ENCODE measurements at places on chromosomes 7 and 10. TPM values are rescaled to one million over a fixed set of nuclear protein-coding genes. Genes with fewer than 3 reads are reported as not detected.

GRCh38 chr10:22252224-22252800 lies 34.5 kb upstream of the EBLN1 start:
- DNase-seq, result peak; percentile 79

DNA sequence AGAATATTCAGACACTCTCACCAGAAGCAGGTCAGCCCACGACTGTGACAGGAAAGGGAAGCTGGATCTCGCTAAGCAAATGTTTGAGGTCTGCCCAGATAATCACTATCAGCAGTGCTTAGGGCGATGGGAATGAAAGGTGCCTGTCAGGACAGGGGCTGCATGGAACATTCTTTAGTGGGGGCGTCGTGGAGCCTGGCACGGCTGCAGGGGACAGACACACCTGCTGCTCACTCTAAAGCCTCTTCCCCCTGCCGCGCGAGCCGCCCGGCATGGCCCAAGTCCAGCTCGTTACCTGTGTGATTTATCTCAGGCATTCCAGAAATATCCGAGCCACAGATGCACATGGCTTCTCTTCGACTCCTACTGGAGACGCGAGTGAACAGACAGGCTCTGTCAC lies 235.5 kb downstream of the GLRX3 start:
- DNase-seq, result no peak

- DNase-seq, result no peak
These were observed 393.4 kb upstream of the NFE2L3 start for GRCh38 chr7:25758559-25758958.

DNA sequence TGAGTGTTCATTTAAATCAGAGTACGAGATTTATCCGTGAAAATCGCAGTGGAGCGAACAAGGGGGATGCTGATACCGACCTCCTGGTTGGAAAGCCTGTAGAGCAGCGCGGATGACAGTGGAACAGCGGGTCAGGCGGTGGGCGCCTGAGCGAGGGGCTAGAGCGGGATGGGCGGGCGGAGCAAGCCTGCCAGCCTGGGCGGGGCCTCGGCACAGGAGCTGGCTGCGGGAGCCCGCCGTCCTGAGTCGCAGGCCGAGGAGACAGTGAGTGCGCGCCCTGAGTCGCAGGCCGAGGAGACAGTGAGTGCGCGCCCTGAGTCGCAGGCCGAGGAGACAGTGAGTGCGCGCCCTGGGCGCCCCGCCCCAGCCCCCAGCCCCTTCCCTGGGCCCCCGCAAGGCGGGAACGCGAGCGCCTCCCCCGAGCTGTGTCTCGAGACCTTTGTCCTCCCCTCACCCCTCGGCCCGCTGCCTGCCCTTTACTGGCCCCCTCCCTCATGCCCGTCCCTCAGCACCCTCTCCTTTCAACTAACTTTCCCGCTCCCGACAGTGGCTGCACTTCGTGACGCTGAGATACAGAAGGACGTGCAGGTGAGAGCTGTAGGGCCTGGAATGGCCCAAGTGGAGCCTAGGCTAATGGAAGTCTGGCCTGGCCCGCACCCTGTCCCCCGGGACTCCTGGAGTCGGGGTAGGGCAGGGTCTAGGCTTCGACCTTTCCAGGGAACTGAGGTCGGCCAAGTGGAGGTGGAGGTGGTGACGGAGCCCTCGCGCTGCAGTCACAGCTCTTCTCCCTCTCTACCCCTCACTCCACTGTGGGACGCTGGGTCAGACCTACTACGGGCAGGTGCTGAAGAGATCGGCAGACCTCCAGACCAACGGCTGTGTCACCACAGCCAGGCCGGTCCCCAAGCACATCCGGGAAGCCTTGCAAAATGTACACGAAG lies at the start of gene AS3MT:
AS3MT (plus strand) TSS at position 213 of the 941 bp plus-strand sequence; CDS start at position 336, 123 bp downstream.
- peak; percentile 54 for DNase-seq

GRCh38 chr10:86635402-86635801 lies 18.9 kb upstream of the OPN4 start:
- no peak for DNase-seq

DNA sequence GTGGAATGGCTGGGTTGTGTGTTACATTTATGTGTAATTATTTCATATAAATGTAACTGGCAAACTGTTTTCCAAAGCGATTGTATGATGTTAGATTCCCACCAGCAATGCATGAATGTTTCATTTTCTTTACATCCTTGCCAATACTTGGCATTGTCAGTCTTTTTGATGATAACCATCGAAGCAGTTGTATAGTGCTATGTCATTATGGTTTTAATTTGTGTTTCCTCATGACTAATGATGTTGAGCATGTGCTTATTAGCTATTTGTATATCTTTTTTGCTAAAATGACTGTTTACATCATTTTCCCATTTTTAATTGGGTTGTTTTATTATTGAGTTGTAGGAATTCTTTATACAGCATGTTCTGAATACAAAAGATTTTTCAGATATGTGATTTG lies 22.3 kb downstream of the AHCYL2 start:
- DNase-seq, result no peak

DNA sequence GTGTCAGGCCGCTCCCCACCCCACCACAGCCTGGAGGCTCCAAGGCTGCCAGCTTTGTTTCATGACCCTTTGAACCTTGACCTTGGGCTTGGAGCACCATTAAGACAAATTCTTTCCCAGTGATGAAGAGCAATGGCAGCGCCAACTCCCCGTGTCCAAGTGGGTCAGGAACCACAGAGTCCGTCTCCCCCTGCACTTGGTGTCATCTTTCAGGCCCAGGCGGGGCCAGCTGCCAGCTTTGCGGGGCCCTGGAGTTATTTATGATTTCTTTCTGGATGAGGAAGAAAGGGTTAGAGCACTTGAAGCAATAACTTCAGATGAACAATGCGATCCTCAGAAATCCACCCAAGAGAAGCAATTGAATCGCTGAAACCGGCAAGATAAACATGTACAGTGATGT lies 110.8 kb downstream of the MYL10 start:
- DNase-seq, result no peak

GRCh38 chr10:78684947-78685346 lies 383.8 kb upstream of the ZMIZ1 start:
- no peak for DNase-seq

DNA sequence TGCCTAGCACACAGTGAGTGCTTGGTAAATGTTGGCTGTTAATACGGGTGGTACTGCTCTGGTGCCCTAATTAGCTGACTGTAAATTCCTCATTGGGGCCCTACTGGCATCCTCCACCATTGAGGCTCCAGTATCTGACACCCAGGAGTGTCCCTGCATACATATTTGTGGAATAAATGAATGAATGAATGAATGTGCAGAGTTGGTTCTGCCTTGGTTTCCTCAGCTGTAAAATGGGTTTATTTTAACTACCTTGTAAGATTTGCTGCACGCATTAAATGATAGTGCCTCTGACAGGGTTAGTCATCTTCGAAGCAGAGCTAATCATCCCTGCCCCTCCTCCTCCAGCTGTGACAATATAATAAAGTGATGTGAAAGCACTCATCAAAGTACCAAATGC lies 45.8 kb downstream of the ALDH18A1 start:
- no peak for DNase-seq

- no peak for DNase-seq
These were observed 45.6 kb upstream of the PIP4K2A start for GRCh38 chr10:22760025-22760424.

DNA sequence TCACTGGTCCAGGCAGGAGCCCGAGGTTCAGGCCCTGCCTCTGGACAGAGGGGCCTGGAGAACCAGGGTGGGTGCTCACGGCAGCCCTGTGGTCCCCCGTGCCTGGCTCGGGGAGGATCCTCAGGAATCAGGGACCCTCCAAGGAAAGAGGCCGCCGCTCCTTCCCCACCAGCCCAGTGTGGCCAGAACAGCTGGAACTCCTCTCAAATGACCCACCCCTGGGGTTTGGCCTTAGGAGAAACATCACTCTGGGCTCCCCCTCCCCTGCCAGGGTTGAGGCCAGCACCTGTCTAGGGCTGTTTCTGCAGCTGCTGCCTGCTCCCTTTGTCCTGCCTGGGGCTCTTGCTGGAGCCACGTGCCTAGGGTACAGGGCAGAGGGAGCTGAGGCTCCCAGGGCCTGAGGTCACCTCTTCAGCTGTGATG lies 161.0 kb downstream of the RNF216 start:
- no peak for DNase-seq

- DNase-seq, result no peak
These were observed 205.0 kb downstream of the ABCA13 start for GRCh38 chr7:48376263-48376662.

DNA sequence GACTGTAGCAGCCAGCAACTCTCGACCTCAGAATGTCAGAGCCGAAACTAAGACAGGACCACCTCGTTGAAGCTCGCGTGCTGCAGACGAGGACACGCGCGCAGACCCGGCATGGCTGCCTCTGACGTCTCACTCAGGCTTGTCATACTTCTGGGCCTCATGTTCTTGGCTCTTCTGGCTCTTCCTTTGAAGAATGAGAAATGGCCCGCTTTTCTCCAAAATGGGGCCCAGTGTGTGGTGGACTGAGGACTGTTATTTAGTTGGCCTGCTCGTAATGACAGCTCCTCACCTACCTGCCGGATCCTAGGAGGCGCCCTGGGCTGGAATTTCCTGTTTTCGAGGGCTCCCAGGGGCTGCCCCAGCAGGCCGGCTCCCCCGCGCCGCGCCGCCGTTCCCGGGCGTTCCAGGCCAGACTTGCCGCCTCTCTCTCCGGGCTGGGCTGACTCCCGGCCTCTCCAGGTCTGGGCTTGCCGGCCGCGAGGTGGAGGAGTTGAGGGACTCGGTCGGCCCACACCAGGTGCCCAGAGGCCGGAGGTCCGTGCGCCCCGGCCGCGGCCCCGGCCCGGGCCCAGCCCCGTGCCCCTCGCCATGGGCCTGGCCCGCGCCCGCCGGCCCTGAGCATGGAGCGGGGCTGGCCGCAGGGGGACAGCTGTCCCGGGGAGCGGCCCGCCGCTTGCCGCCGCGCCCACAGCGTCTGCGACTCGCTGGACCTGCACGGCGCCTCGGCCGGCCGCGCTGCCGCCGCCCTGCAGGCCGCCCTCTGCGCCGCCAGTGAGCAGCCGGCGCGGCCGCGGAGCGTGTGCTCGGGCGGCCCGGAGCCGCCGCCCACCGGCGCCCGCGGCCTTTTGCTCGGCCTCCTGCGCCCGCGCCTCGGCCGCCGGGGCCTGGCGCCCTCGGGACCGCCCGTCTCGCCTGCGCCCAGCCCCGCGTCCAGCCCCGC lies 28.1 kb downstream of the AGAP3 start:
- no peak for DNase-seq

GRCh38 chr10:49512121-49512809 lies 26.7 kb downstream of the ERCC6 start:
- DNase-seq, result no peak

GRCh38 chr10:3406556-3406955 lies 234.0 kb upstream of the PITRM1 start:
- no peak for DNase-seq

- no peak for DNase-seq
These were observed 982.1 kb upstream of the MBL2 start for GRCh38 chr10:53754596-53755250.

- no peak for DNase-seq
These were observed 25.3 kb upstream of the SMIM30 start for GRCh38 chr7:113143486-113144257.

- DNase-seq, result no peak
These were observed 454.1 kb downstream of the PARD3 start for GRCh38 chr10:34360984-34361383.

GRCh38 chr10:9886772-9887171 lies 1130.9 kb upstream of the CELF2 start:
- DNase-seq, result no peak

- no peak for DNase-seq
These were observed 7.8 kb downstream of the ZNF713 start for GRCh38 chr7:55895021-55895420.

DNA sequence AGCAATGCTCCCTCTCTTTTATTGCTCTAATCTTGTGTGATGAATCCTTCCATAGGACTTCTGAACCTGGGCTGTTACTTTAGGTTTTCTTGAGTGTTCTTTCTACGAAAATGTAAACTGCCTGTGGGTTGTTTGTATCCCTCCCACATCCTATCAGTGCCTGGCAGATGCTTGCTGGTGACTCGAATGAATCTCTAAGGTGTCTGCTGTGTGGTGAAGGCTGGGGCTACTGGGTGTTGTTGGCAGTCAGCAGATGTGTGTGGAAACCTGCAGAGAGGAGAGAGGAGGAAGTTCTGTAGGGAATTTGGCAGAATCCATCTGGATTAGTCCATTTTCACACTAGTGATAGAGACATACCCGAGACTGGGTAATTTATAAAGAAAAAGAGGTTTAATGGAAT lies 639.4 kb downstream of the CALN1 start:
- DNase-seq, result no peak

GRCh38 chr10:47261121-47261520 lies 38.9 kb upstream of the GDF10 start:
- DNase-seq, result peak; percentile 41

- no peak for DNase-seq
These were observed 181.7 kb downstream of the PTEN start for GRCh38 chr10:88045096-88045495.

GRCh38 chr10:59917922-59918321 lies 11.6 kb upstream of the CCDC6 start:
- no peak for DNase-seq

DNA sequence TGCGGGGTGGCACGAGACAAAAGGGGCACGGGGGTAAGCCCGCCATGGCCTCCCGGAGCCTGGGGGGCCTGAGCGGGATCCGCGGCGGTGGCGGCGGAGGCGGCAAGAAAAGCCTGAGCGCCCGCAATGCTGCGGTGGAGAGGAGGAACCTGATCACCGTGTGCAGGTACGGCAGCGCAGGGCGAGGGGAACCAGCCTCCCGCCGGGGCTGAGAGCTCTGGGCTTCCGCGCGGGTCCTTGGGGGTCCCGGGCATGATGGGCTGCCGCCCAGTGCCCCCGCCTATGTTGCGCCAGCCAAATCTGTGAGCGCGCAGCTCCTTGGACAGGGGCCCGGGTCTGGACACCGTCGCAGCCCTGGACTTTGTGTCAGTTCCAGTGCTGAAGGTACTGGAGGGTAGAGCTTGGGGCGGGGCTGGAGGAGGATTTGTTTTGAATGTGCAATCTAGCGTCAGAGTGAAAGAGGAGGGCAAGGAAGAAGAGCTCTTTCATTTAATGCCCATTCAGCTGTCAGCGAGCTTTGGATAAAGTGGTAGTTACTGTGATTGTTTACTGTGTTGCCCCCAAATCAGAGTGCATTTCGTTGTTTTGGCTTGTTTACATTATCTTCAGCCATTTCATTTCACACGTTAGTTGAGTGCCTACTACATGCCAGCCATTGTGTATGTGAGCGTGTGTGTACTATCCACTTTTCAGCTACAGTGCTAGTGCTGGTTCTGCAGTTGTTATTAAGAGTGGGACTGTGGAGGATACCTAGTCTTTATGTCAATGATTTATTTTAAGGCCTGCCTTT lies 777 bp downstream of the RUNDC3B start:
- DNase-seq, result peak; percentile 24

- DNase-seq, result no peak
These were observed 52.6 kb downstream of the RASGEF1A start for GRCh38 chr10:43214071-43214955.

SPDYE11 gene
- total RNA-seq, result not detected

LBX1 gene
- total RNA-seq, result not detected

MBLAC1 gene
- 3.2 TPM for total RNA-seq

GOLGA7B gene
- total RNA-seq, result 0.90 TPM

MUC3A gene
- not detected for total RNA-seq

GSTO2 gene
- 2.5 TPM for total RNA-seq

RPEL1 gene
- total RNA-seq, result not detected

CYP51A1 gene
- total RNA-seq, result 62.3 TPM

HNRNPH3 gene
- total RNA-seq, result 165 TPM

PKD2L1 gene
- total RNA-seq, result not detected

PDK4 gene
- not detected for total RNA-seq
